ENCODE measurements at places on chromosomes 7 and 10.

DNA sequence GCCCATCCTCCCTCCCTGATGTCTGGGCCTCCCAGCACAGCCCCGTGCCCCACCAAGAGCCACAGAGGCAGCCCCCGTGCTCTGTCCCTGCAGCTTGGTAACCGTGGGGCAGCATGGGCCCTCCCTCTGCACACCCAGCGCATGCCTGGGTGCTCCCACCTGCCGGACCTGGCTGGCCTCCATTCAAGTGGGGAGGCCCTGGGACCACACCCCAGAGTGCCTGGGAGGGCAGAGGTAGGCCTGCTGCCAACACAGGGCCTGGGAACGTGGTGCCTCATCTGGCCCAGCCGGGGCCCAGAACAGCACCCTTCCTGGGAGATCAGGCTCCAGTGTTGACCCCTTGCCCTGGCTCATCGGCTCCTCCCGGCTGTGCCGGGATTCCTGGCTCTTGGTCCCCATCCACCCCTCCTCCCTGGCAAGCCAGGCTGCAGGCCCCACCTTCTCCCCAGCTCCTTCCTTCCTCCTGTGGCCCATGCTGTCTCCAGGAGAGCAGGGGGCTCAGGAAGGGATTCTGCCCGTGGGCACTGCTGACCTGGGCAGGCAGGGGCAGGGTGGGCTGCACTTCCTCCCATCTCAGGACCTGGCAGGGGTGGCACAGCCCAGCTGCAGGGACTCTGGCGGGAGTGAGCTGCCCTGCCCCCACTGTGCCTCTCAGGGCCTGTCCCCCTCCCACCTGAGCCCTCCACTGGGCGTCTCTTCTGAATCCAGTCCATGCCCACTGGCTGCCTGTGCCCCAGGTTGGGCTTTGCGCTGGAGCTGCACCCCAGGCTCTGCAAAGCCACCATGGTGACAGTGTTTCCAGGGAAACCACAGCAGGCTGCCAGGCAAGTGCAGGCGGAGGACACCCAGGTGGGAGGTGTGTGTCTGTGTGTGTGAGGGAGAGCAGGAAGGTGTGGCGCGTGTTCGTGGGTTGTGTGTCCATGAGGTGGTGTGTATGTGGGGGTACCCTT lies 32.6 kb downstream of the PWWP2B start:
- no peak for DNase-seq

GRCh38 chr7:98321301-98321700 lies 39.8 kb downstream of the BRI3 start:
- DNase-seq, result no peak

DNA sequence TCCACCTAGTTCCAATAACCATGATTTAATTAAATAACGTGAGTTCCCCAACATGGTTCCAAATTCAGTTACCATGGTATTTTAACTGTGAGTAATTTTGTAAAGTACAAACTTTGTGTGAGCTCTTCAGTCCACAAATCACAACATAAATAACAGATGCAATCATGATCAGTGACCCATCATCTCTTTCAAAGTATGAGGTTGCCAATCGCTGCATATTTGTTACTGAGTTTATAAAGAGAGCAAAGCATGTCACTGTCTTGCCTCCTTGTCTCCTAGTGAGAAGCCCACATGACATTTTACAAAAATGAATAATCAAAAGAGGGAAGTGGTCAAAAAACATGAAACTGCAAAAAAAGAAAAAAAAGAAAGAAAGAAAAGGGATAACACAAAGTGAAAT lies 69.1 kb upstream of the PDSS1 start:
- no peak for DNase-seq

GRCh38 chr10:109668154-109668665 lies 255.1 kb downstream of the XPNPEP1 start:
- DNase-seq, result no peak

DNA sequence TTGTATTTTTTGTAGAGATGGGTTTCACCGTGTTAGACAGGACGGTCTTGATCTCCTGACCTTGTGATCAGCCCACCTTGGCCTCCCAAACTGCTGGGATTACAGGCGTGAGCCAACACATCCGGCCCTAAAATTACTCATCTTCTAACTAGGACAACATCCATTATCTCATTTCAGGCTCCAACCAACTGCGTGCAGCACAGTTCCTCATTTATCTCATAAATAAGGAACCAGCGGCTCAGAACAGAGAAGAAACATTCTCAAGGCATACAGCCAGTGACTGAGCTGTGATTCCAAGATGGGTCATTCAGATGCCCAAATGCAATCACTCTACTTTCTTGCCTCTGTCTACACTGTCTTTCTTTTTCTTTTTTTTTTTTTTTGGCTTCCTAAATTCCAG lies 356.1 kb downstream of the ELMO1 start:
- no peak for DNase-seq

DNA sequence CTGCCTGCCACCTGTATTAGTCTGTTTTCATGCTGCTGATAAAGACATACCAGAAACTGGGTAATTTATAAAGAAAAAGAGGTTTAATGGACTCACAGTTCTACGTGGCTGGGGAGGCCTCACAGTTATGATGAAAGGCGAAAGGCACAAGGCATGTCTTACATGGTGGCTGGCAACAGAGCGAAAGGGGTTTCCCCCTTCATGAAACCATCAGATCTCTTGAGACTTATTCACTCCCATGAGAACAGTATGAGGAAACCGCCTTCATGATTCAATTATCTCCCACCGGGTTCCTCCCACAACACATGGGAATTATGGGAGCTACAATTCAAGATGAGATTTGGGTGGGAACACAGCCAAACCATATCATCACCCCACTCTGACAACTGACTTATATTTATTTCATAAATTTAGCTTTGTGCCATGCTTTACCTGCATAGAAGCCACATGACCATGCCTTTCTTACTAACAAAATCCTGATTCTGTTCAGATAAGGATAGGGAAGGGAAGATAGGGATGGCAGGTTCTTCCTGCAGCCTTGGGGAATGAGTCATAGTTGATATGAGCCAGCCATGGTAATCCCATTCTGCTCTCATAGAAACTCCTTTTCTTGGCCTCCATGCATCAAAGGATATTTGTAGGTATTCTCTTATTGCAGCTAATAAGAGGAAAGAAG lies 191.3 kb upstream of the AGK start:
- no peak for DNase-seq

- DNase-seq, result no peak
Observed at GRCh38 chr7:43076189-43076605, 36.2 kb upstream of the HECW1 start.

DNA sequence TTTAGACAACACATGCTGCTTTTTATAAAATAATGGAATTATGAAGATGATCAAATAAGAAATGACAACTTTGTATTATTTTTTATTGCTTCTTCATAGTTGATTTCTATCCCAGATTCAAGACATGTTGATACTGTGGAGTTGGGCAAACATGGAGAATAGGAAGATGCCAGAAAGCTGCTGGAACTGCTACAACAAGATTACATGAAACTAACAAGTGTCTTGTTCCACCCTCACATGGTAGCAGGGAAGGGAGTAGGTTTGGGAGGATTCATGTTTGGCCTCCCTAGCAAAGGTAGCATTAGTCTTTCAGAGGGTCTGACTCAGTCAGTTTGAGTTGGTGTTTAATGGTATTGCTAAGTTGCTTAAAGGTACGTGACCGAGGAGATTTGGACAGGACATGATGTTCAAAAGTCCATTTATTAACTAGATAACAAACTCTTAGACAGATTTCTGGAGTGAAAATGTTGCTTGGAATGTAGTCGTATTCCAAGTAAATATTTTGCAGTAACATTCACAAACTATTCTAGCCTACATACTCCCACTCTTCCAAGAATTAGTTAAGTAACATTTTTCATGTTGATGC lies 33.1 kb downstream of the PRR15 start:
- DNase-seq, result no peak

- no peak for DNase-seq
Observed at GRCh38 chr10:74174521-74174920, 23.5 kb downstream of the ADK start.

DNA sequence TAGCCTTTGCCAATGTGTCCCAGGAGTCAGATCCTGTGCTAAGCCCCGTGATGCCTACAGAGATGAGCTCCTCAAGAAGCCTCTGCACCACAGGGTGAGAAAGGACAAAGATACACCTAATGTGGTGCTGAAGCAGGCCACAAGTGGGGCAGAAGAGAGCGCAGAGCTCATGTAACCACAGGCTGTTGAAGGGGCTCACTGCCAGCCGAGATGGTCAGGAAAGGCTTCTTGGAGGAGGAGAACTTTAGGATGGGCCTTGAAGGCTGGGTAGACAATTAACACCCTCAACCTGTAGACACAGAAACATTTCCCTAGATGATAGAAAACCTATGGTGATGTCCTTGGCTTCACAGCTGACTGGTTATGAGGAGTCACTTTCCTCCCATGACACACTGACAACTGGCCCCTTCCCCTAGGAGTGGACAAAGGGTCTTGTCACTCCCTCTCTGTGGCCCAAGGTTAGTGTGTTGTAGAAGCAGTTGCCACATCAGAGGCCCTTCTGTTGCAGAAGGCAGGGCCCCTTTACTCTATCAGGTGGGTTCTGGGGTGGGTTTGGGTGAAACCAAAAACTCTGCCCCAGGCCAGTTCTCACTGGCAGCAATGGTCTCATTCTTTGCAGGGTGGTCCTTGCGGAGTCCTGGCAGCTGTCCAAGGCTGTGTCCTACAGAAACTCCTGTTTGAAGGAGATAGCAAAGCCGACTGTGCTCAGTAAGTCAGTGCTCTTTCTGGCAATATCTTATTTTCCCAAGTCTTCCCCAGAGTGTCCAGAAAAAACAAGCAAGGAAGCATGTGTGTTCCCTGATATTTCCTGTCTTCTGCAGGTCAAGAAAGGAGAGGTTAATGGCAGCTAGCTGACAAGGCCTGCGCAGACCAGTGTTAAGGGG lies 69.2 kb downstream of the MINDY4 start:
- no peak for DNase-seq

- DNase-seq, result no peak
Observed at GRCh38 chr7:22885797-22886261, 63.2 kb upstream of the TOMM7 start.

- no peak for DNase-seq
Observed at GRCh38 chr7:84637568-84638338, 443.2 kb upstream of the SEMA3A start.

GRCh38 chr7:3607847-3608246 lies 306.8 kb downstream of the SDK1 start:
- no peak for DNase-seq

GRCh38 chr7:32893207-32893524 lies 1.6 kb upstream of the KBTBD2 start:
- DNase-seq, result no peak

GRCh38 chr10:117544004-117544701 lies 1.6 kb downstream of the EMX2 start:
- no peak for DNase-seq

GRCh38 chr7:121777672-121778071 lies 95.3 kb upstream of the PTPRZ1 start:
- DNase-seq, result no peak

- DNase-seq, result no peak
Observed at GRCh38 chr7:138205614-138206150, 129.4 kb downstream of the AKR1D1 start.

DNA sequence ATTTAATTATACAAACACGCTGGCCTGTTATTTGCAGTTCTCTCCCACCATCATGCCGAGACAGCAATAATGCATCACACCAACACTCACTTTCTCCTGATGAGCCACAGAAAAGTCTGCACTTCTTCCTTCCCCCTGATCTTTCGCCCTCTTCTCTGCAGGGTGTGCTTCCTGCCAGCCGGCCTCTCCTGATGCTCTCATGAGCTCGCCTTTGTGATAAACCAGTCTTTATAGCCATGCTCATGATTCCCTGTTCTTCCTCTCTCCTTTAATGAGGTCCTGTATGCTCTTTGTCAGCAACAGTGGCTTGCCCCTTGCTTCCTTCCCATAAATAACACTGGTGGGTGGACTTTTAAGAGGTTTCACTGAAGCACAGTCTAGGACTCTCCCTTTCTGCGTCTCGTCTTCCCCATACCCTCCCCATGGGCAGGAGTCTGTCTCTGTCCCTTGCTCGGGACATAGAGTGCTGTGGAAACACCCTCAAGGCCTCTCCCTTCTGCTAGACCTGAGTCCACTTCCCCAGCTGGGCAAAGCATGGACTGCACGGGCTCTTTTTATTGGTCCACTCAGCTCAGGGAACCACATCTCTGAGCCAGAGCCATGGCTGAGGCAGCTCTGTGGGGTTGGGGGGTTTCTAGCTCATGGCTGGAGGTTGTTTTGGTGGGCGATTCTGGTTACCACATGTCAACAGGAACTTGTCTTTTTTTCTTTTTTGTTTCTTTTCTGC lies 133.9 kb downstream of the C10orf105 start:
- no peak for DNase-seq

- DNase-seq, result peak; percentile 62
Observed at GRCh38 chr7:99379043-99379577, 4.6 kb downstream of the ARPC1B start.

GRCh38 chr10:70925377-70926225 lies 37.2 kb upstream of the PCBD1 start:
- DNase-seq, result peak; percentile 26

GRCh38 chr10:34960983-34961382 lies 129.2 kb downstream of the CUL2 start:
- DNase-seq, result no peak

DNA sequence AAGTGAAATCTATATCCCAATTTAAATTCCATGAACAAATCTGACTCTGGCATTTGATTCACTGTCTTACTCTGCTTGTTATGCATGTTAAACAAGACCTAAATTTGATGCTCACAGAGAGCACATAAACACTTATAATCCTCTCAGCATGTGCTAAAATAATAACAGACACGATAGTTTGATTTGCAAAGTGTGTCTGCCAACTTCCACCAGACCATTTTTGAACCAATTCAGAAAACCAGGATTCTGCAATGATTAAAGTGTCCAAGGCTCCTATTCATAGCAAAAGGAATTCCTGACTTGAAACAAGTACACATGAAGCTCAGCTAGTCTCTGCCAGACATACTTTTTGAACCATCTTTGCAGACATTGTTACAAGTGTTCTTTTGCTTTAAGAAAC lies 11.2 kb downstream of the RBM20 start:
- DNase-seq, result no peak

DNA sequence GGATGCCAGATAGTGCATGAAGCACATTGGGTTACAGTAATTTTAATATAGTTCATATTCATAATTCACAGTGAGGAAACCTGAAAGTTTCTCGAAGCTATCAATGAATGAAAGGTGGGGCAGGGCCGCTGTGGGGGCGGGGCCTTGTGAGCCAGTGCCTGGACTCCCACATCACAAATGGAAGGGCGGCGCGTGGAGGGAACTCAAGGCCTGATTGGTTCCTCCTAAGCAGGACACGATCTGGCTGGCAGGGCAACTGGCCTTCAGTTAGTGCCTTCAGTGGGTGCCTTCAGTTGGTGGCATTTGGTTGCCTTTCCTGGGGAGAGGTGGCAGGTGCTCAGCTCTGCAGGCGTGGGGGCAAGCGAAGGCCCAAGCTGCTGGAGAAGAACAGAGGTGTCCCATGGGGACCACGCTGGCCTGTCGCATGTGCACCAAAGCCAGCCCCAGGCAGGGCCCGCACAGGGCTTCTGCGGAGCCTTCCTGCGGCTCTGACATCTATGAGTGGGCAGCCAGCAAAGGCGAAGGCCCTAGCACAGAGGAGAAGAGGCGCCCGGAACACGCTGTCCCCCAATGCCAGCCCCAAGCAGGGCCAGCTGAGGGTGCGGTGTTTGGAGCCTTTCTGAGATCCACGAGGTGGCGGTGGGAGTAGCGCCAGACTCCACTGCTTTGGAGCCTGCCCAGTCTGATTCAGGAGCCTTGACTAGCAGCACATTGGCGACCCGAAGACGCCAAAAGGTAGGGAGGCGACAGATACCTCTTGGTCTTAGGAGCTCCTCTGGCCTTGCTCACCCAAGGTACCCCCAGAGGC lies 118.0 kb upstream of the PDSS1 start:
- no peak for DNase-seq

GRCh38 chr7:151061213-151062110 lies 2.1 kb downstream of the SLC4A2 start:
- DNase-seq, result no peak

Measured in CD8-positive, alpha-beta T cell (primary cell).